Activated effector memory CD4-positive, alpha-beta T cell treated with Interleukin-2 at 50 U/mL for 16 hours (primary cell): ENCODE measurements at places on chromosomes 11 and 22.

GRCh38 chr11:86408845-86409244 lies 34.2 kb downstream of the CCDC81 start:
- no peak for DNase-seq

- no peak for DNase-seq
Observed at GRCh38 chr11:84866922-84867321, 760.2 kb downstream of the DLG2 start.

GRCh38 chr11:74534216-74534945 lies 40.9 kb upstream of the LIPT2 start:
- no peak for DNase-seq

GRCh38 chr11:130070109-130070845 lies 583 bp downstream of the APLP2 start:
- DNase-seq = peak; percentile 30

GRCh38 chr22:45645150-45645525 lies 26.5 kb upstream of the ATXN10 start:
- no peak for DNase-seq

DNA sequence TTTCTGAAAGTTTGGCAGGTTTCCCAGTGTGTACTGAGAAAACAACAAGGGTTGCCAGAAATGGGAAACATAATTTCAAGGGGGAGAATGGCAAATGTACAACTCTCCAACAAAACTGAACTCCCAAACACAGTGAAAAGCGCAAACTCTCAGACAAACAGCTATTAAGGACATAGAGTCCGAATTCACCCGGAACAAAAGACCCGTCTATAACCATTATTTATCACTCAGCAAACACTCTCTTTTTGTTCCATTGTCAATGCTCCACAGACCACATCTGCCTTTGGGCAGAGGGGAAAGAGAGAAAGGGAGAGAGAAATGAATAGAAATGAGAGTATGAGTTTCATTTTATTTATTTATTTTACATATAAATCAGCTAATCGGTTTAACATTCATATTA lies 21.7 kb downstream of the KIRREL3 start:
- DNase-seq = no peak

GRCh38 chr11:3927129-3927796 lies 71.8 kb downstream of the STIM1 start:
- no peak for DNase-seq

DNA sequence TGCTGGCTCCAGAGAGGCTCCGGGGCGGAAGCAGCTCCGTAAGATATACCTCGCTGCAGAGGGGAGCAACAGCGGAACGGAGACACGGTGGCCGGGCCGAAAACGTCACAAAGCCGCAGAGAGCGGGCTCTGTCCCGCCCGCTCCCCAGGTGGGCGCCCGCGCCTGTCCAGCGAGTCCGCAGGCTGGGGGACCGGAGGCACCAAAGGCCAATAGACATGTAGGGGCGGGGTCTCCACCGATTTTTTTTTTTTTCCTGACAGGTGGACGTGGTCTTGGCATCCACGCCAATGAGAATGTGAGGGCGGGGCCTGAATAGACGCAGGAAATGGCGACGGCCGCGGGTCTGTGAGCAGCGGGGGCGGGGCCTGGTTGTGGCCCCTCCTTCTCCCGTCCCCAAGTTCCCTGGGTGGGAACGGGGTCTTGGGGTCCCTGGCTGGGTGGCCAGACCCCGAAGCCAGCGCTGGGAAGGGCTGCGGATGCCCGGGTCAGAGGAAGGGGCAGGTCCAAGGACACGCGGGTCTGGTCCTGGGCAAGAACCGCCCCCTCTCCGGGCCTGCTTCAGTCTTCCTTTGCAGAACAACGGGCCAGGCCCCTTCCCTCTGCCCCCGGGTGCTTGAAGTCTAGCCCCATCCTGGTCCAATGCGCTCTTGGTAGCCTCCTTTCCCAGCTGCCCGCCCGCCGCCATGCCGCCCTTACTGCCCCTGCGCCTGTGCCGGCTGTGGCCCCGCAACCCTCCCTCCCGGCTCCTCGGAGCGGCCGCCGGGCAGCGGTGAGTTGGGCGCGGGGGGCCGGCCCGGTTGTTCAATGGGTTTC lies at the start of gene DNAJC4:
Gene DNAJC4 (plus strand): TSS at position 378 of the 814 bp plus-strand sequence. CDS start 307 bp downstream, at position 685.
- DNase-seq = peak; percentile 83

- no peak for DNase-seq
Observed at GRCh38 chr11:4039011-4039410, 55.6 kb upstream of the RRM1 start.

DNA sequence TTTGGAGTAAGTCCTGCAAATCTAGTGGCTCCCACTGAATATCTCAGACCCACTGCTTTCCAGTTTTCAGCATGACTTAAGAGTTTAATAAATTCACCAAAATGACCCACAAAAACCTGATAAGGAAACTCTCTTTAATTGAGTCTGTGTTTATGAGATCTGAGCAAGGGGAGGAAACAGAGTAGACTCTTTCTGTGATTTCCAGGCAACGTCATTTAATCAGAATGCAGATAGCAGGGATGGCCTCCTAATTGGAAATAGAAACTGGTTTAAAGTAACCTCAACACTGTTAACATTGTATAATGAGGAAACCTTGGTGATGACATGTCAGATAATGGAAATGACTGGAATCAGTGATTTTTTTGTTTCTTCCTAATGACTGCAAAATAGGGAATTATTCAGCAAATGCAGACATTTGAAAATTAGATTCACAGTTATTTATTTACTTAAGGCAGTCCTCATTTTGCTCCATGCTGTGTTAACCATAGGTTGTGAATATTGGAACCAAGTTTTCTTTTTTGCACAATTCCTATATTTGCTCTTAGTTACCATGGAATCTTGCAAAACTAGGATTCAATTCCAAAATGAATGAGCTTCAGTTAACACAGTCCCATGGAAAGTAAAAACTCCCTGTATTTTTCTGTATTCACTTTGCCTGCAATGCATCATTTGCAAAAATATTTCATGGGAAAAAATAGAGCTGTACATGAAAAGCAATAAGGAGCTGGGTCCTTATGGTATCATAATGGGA lies 1324.5 kb downstream of the LRRC4C start:
- no peak for DNase-seq

- no peak for DNase-seq
Observed at GRCh38 chr22:37011472-37011871, 7.8 kb downstream of the TST start.

DNA sequence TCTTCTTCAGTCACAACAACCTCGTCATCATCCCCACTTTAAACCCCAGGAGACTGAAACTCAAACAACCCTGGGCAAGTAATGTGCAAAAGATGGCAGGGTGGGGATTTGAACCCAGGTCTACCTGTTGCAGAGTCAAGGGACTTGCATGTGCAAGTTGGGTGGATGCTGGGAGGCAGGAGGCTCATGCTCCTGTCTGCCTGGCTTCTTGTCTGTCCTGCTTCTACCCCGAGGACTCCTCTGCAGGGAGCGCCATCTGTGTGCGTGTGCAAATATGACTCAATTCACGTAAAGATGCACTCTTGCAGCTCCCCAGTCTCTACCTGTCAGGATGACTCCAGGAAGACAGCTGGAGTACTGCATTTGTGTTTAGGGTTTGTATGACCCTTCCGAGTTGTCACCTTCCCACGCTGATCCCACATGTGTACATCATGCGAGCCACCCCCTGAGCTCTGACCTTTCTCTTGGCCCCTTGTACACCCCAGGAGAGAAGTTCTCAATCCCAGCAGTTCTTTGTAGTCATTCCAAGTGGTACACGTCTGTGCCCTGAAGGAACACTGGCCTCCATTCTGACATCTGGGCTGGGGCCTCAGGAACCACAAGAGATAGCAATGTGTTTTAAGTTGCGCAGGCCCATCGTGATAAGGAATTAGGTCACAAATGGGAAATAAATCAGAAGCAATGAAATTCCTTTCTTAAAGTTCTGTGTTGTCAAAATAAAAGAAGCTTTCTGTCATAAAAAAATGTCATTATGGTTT lies 95.7 kb downstream of the CWC15 start:
- no peak for DNase-seq

DNA sequence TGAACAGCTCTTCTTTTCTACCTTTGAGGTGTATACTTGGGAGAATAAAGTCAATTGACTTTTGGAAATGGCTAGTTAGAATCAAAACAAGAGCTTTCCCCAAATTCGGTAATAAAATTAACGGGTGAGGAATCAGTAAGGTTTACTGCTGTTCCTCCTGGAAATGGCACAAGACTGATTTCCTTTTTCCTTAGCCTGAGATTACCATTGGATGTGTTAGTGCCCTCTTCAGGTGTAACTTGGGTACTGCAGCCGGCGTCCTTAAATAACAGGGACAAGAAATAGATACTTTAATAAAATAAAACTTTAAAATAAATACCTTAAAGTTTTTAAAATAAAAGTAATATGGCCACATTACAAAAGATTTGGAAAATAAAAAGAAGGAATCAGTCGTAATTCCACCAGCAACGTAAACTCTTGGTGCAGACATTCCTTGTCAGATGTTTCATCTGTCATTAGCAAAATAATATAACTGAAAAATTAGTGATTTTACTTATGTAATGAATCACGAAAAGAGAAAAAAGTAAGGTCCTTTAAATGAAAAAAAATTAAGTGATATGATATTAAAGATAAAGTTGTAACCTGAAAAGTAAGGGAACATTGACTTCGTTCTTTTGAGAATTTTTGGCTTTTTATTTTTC lies 29.7 kb downstream of the ZFTA start:
- peak; percentile 37 for DNase-seq

DNA sequence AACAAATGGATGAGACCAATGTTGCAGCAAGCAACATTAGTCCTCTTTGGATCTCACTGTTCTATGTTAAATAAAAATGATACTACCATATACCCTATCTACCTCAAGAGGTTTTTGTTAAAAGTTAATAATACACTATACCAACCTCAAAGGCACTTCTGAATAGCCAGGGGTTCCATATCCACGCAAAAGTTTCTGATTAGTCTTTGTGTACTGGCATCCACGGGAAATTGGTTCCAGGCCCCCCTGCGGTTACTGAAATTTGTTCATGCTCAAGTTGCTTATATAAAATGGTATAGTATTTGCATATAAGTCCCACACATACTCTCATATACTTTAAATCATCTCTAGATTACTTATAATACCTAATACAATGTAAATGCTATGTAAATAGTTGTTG lies 585.7 kb downstream of the INSC start:
- no peak for DNase-seq

GRCh38 chr11:19444231-19444630 lies 203.5 kb upstream of the E2F8 start:
- no peak for DNase-seq

DNA sequence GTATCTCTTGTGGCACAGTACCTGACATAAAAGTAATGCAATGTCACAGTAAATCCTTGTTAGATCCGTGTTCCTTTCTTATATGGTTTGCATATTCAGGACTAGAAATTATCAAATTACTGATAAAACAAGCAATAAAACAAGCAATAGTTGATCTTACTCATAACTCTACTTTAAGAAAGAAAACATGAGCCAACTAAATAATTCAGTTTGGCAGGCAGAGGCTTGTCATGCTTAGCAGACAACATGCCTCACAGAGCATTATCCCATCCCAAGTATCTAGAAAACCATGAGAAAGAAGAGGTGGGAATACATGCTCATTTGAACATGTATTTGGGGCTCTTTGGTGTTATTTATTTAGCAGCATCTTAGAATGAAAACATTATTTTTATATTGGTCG lies 241.9 kb downstream of the SOX6 start:
- no peak for DNase-seq

- DNase-seq = no peak
Observed at GRCh38 chr11:112004389-112004788, 20.8 kb upstream of the DLAT start.

- no peak for DNase-seq
Observed at GRCh38 chr11:123690485-123690884, 36.1 kb upstream of the SCN3B start.

DNA sequence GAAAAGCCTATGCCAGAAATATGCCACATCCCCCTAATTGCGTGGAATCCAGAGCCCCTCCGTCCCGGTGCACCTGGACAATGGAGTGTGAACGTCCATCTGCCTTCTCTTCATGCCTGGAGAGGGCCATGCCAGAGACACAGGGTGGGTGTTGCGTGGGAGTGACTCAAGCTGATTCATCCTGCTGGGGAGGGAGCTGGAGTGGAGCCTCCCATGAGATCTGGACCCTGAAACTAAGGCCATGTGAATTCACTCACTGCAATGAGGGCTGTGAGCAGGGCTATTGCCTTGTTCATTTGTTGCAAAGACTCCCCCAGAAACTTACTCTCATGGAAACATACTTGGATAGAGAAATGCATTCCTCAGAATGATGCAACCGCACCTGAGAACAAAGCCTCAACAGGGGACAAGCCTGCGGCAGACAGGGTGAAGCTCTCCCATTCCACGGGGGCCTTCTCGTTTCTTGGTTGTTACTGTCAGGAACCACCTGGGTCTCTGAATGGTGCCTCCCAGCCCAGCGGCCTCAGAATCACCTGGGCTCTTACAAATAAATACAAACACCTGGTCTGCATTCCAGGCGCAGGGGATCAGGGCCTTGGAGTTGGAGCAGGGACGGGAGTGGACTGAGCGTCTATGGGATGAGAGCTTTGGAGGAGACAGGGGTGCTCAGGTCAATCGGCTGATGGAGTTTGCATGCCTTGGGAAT lies 1031.2 kb downstream of the BRD1 start:
- DNase-seq = no peak

DNA sequence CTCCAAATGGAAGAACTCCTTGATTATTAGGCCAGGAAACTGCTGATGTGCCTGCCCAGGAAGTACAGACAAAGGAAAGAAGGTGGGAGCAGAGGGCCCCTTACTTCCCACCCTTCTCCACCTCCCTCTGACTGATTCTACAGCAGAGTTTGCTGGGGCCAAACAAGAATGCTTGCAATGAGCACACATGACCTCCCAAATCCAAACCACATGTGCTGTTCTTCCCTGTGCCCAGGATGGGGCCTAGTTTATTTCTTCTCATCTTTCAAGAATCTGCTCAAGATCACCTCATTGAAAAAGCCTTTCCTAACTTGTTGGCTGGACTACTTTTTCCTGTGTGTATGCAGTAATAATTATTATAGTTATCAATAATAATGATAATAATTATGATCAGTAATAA lies 286.1 kb downstream of the RAB38 start:
- DNase-seq = no peak

GRCh38 chr11:36684840-36685801 lies 87.1 kb upstream of the RAG2 start:
- DNase-seq = peak; percentile 3

DNA sequence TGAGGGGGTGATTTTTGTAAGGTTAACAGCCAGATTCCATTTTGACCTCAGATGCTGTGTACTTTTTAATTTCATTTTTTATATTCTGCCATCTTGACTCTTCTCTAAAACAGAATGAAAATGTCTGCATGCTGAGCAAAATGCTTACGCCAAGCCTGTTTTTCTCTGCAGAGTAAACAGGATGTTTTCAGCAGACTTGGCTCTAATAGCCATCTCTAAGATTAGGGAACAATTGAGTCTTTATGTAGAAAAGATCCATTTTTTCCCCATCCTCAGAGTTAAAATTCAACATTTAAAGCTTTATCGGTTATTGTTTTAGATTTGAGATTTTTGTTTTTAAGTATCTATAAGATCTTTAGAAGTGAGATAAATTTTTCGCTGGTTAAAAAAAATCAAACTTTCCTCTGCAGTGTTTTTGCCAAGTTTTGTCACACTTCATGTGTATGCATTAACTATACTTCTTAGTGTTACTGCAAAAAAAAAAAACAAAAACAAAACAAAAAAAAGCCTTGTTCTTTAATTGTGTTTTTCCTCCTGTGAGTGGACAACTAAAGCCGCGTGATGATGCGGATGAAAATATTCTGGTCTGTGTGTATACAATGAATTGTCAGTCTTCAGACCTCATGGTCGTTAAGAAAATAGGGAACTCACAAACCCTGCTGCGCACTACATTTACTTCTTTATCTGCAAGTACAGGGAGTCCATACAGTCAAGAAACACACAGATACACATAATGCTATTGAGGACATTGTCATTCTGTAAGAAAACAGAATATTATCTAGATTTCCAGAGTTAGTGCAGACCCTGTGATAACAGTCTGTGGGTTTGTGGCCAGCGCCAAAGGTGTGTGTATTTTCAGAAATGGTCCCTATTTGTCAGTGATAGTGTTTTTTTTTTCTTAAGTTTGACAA lies 17.5 kb upstream of the ADSL start:
- DNase-seq = no peak
